ENCODE measurements at places on chromosomes 13 and 19.

DNA sequence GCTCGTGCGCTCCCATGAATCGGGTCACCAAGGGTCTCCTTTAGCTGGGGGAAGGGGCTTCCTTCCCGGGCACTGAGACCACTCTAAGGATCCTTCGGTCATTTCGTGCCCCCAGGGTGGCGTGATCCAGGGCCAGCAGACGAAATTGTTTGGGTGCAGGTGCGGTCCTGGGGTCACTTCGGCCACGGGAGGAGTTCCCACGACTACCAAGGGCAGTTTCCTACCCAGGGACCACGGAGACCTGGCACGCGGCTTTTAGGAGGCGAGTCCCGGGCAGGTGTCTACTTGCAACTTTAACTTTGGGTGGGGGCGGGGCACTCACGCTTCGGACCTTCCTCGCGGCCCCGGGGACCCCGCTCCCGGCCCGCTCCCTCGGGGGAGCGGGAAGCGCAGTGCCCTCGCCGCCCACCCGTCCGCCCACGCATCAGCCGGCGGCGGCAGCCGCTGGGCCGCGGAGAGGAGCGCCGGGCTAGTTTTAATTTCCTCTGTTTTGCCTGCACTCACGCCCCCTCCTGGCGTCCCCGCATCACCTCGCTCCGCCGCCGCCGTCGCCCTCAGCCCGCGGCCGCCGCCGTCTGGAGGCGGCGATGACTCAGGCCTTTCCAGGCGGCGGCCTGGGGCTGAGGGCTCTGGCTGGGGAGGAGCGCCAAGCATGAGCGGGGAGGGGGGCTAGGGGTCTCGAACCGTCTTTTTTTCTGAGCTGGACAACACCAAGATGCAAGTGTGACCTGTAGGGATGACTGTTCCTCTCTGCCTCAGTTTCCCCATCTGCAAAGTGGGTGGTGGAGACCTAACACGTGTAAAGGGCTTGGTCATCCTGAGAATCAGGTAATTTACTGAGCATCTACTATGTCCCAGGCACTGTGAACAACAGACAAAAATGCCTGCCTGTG, 21.8 kb downstream of the OLFM2 start:
- peak; percentile 76 for DNase-seq

GRCh38 chr19:6453951-6454565, 5.5 kb downstream of the SLC25A23 start:
- DNase-seq: no peak

DNA sequence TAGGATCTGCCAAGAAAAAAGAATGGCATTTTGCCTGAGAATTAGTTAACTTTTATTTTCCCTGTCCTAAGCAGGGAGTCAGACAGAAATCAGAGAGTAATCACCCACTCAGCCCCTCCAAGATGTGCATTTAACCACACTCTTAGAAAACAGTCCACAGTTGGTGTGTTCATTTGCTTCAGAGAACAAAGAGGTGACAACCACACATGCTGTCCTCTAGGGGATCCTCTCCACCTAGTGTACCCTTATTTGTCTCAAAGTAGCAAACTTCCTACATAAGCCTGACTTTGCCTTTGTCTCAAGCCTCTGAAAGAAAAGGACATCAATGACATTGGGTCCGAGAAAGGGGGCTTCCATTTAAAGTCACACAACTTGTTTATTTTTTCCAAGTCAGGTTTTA, 107.0 kb upstream of the RFC3 start:
- DNase-seq: no peak

DNA sequence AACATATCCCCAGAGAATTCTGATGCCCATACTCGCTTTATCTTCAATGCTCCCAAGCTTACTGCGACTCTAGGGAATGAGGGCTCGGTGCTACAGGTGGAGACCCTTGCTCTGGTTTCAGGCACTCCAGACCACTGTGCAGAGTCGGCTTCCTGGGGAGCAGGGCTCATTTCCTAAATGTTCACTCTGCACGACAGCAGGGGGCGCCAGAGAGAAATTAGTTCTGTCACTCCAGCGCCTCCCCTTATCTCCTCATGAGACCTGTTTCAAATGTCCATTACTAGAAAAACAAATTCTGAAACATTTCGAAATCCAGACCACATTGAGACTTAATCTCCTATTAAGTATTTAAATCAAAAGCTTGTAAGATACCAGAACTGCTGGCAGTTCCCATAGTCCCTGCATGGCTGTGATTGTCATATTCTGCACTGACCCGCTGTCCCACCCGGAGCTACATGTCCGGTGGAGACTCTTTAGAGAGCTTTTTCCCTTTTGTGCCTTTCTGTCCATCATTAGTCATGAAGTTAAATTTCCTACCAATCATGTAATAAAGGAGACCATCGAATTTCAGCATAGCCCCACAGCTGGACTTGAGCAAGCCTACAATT, 22.4 kb downstream of the EPSTI1 start:
- DNase-seq: peak; percentile 68

- no peak for DNase-seq
Observed at GRCh38 chr13:88450515-88450914, 779.3 kb downstream of the SLITRK5 start.

GRCh38 chr13:32642858-32643257, 56.6 kb downstream of the PDS5B start:
- DNase-seq: no peak

DNA sequence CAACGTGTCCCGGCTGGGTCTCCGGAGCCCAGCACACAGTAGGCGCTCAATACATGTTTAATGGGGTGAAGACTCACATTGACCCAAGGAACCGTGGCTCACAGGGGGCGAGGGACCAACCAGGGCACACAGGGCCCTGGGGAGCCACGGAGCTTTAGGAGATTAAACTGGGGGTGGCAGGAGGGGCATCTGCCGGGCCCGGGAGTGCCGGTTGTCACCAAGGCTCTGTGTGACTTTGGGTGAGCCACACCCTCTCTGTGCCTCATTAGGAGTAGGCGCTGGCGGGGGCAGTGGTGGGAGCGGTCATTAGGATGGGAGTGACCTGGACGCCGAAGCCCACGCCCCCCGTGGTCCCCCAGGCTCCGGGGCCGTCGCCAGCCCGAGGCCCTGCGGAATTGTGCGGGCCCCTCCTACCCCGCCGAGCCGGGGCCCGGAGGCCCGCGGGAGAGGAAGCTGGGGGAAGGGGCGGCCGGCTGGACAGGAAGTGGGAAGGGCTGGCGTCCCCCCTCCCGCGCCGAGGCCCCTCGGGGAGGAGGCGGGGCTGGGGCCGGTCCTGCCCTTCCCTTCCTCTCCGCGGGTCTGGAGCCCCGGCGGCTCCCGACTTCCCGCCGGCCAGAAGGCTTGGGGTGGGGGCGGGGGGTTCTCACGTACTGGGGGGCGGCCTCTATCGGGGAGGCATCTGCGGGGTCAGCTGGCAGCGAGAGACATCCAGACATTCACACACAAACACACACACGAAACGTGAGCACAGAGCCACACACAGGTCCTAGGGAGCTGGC, 1.8 kb upstream of the SSBP4 start:
- no peak for DNase-seq

GRCh38 chr19:48746738-48747575, at the start of gene IZUMO1:
IZUMO1 (minus strand) TSS chr19:48746909; CDS start chr19:48745859, 1,050 bp downstream.
- DNase-seq: no peak

- no peak for DNase-seq
Observed at GRCh38 chr13:114231886-114232285, 2.8 kb upstream of the CDC16 start.
